ENCODE measurements at places on chromosomes 7 and 10.

GRCh38 chr10:50936335-50936734, 50.9 kb upstream of the A1CF start:
- no peak for DNase-seq

GRCh38 chr7:51878865-51879264, 562.3 kb upstream of the COBL start:
- no peak for DNase-seq

- no peak for DNase-seq
These were observed 166.9 kb upstream of the SP4 start for GRCh38 chr7:21260939-21261338.

- DNase-seq, result no peak
These were observed 1.7 kb upstream of the LDB1 start for GRCh38 chr10:102121739-102122372.

DNA sequence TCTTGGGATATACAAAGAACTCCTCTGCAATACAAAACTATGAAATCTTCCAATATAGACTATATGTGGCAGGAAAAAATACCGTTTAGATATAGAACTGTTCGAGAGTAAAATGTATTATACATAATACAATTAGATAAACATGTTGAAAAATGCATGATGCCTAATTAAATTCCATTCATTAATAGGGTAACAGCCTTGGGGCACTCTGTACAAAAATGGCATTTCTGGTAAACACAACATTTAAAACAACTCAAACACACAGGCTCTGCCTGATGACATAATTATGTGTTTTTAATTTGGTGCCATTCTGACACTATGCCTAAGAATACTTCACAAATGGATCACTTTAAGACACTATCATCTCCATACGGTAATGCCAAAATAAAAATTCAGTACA, 180.9 kb downstream of the FAM107B start:
- DNase-seq, result no peak

DNA sequence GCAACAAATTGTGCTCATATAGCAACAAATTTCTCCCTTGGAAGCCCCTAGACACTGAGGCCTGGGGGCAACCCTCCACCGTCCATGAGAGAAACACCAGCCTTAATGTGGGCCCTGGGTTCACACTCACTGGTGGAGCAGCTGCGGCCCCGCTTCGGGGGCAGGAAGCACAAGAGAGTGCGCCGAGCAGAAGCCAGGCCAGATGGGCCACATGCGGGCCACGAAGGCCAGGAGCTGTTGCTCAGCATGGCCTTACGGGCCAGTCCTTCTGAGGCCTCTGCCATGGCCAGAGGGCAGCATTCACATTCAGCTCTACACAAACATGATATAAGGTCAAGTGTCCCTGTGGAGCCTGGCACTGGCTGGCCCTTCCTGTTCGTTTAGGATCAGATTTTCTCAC, 60.0 kb upstream of the VIPR2 start:
- no peak for DNase-seq

DNA sequence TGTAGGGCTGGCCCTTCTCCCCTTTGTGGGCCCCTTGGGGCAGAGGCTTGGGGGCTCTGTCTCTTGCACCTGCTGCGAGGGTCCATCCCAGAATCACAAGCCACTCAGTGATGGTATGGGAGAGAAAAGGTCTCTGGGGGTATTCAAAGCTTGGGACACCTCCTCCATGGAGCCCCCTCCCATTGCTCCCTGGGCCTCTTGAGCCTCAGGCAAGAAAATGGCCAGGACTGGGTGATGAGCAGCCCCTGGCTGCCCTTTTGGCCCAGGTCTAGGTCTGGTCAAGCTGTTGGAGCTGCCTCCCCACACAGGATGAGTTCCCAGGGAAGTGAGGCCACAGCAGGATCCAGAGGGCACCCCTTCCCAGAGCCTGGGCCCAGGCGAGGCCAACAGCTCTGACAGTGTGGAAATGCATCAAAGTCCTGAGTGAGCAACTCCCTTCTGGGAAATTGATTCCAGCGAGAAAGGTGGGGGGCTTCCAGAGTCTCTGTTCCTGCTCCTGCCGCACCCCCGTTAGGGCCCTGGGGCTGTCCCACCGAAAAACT, 3.4 kb upstream of the MYL7 start:
- DNase-seq, result no peak

DNA sequence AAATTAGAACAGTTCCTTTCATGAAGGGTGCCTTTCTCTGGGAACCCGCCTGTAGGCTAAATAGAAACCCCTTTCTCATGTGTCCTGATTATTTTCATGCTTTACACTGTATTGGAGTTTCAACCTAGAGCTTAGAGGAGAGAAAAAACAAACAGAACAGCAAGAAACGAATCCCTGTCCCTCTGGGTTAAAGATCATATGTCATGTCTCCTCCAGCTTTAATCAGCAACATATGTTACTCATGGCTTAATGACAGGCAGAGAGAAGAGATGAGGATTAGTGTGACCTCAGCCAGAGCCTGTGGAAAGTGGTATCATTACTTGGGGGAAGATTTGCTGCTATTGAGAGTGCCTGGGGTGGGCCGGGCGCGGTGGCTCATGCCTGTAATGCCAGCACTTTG, 32.1 kb downstream of the CRCP start:
- DNase-seq, result no peak

- DNase-seq, result no peak
These were observed 25.7 kb downstream of the CAMK1D start for GRCh38 chr10:12375076-12375504.

DNA sequence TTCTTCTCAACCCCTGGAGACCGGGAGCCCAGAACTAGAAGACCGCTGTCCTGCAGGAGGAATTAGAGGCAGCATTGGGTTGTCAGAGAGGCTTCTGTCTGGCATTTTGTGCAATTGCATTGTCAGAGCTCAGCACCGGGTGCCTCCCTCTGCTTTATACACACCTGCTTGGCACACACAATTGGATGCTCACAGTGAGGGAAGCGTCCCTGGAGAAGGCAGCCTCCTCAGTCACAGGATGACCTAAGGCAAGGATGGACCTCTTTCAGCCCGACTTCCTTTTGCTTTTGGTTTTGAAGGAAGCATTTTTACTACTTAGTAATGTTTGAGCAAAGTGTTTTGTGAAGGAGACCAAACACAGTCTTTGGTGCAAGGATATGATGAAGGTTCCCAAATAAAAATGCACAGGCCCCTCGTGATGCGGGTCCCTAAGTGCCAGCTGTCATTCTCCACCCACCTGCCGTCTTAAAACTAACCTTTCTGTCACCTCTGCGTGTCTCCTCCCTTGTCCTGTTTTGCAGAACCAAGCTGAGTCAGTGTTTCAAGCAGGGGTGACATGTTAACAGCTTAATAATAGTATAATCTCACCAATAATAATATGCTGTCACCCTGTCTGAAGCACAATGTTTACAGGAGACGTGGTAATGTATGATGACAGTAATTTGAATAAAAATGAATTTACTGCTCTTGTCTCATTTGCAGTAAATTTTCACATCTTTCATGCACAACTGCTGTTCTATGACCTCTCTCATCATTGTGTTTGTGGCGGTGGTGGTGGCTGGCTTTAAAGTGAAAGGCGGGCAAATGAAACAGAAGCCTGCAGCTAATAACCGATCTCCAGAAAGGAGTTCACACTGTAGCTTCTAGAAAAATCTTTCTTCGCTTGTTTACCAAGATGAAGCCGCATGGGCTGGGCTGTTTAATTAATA, 430.2 kb upstream of the MKI67 start:
- DNase-seq, result no peak

- no peak for DNase-seq
These were observed 64.4 kb downstream of the LYZL1 start for GRCh38 chr10:29353305-29353704.

- DNase-seq, result peak; percentile 37
These were observed at the start of gene BLVRA for GRCh38 chr7:43758029-43758821. Gene BLVRA, plus strand, starts transcription at chr7:43758680. Its CDS starts 12,479 bp downstream, at chr7:43771159.

GRCh38 chr10:82811621-82812020, 936.6 kb downstream of the NRG3 start:
- no peak for DNase-seq

DNA sequence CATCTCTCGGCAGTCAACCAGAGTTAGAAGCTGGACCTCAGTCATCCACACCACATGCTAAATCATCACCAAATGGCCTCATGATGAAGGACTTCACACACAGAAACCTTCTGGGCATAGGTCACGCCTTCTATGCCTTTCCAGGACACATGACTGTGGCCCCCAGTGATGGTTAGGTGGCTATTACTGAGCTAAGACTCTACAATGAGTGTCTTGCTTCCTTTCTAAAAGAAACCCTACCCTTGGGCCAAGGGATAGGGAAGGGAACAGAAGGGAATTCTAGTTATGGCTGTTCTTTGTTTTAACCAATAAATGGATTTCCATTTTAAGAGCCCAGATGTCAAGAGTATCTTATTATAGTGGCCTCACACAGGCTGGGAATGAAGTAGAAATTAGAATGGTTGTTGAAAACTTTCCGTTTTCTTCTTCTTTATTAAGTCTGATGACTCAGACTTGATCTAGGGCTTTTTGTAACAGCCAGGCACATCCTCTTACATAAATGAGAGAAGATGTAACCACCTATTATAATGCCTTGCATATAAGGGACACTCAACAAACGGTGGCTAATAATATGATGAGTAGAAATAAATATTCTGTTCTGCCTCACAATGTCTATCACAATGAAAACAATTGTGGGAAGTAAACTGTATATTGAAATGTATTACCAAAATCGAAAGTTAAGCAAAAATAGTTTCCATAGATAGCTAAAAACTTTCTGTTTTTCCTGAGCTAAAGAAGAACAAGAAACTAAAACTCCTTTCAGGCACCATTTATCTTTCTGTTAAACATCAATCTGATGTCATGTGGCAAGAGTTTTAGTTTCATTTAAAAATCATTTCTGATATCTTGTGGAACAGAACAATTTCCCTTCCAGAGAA, 62.5 kb upstream of the TOMM7 start:
- no peak for DNase-seq

DNA sequence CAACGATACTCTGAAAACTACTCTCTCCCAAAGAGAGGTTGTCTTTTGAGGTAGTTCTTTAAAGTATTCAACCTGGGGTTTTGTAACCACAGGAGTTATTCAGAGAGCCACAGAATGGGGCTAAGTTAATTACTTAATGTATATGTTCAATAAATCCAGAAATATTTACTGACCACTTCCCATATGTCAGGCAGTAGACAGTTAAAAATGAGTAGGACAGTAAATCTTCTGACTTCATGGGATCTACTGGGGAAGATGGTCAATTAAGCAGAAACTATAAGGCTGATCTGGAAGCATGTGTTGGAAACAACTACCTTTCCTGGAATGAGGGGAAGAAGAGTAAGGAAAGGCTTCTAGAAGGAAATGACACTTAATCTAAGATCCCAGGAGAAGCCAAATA, 167.7 kb downstream of the MAGI2 start:
- no peak for DNase-seq

GRCh38 chr10:88062798-88063472, 199.5 kb downstream of the PTEN start:
- DNase-seq, result no peak

DNA sequence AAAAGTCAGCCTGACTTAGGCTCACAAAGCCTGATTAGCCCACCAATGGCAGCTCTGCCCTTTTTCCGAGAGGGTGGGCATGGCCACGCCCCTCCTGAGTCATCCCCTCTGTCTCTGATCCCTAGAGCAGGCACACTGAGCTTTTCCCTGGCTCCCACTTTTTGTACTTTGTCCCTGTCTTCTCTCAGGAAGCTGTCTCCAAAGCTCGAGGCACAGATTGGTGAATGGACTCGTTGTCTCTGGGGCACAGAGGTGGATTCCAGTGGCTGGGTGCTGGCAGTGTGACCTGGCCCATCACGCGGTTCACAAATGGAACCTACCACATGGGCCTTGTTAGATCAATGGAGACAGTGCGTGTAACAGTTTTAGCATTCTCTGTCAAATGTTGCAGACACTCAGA, 313.5 kb downstream of the WDR37 start:
- DNase-seq, result no peak

DNA sequence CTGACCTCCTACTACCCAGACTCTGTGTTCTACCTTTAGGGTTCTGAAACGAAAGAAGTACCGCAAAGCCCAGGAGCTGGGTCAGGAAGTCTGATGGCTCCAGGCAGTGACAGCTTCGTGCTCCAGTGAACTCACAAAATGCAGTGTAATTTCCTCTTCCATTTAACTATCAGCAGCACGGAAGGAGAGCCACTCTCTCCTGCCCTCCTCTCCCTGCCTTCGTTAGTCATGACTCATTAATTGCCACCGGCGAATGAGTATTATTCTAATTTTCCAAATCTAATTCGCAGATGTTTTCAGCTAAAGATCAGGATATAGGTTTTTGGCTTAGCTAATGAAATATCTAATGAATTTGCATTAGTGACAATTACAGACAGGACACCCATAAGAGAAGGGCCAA, 1262.0 kb downstream of the TYW1 start:
- no peak for DNase-seq

DNA sequence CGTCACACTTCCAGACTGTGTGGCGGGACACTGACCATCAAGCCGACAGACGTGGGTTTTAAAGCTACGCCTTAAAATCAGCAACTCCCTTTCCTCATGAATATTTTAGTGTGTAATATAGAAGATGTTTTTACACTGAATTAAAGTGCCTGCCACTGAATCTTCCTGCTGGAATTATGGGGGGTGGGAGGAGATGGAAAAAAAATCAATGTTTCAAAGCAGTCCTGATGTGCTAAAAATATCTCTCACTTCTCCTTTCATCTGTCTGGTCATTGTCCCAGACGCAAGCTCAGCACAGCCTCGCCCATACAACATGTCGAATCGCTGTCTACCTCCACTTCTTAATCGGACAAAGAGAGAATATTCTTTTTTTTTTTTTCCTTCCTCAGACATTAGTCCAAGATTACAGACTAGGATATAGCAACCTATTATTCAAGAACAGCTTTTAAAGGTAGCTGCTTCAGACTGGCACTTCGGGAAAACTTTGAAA, 165.1 kb upstream of the KLF14 start:
- DNase-seq, result no peak

GRCh38 chr7:142508251-142508650, 241.0 kb upstream of the PRSS1 start:
- no peak for DNase-seq

DNA sequence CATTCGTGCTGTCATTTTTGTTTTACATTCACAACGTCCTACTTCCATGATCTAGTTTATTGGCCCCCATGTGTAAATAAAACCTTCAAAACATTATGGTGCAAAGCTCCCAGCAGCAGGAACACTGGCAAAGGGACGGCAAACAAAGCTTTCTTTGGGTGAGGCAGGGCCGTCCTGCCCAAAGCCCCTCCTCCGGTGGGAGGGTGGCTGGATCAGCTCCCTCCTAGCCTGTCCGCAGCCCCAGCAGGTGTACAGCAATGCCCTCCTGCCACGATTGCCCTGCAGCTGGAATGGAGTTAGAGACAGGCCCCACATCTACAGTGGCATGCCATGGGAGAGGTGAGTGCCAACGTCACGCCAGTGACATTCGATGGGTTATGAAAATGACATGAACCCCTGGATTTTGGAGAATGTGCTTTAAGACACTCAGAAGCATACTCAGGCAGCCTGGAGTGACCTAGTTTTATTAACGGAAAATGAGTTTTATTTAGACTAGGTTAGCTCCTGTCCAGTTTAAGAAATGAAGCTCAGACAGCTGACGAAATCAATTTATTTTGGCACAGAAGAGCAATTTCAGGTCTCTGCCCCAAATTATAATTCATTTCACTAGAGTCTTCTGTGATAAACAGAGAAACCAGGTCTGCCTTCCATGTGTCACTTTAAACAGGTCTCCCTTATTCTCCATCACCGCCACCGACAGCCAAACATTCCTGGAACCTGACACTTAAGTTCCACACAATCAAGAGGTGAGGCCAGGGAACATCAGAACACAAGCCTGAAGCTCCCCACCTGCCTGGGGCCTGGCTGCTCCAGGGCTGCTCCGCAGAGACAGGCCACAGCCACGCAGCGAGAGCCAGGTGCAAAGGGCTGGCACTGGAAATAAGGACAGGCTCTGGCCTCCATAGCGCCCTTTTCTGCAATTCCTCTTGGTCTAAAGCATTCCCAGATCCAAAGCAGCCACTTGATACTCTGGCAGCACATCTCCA, 50.1 kb downstream of the VOPP1 start:
- DNase-seq, result no peak
